ENCODE measurements at places on chromosomes 2 and 18.

- DNase-seq: no peak
Observed at GRCh38 chr2:25497229-25497917, 155.6 kb upstream of the DNMT3A start.

DNA sequence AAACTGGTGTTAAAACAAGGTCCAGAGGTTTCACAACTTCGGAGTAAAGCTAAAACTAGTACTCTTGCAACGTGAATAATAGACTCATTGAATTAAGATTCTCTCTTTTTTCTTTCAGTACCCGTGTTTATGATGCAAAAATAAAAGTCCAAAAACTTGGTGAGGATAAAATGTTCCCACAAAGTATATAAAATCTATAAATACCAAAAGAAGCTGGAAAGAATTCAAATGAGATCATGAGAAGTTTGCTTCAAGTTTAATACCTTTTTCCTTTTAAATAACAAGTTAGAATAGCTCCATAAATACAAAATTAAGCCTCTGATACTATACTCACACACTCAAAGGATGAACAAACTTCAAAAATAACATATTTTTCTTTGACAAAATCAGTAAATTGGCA is 34.0 kb downstream of the METTL4 start:
- DNase-seq: no peak

DNA sequence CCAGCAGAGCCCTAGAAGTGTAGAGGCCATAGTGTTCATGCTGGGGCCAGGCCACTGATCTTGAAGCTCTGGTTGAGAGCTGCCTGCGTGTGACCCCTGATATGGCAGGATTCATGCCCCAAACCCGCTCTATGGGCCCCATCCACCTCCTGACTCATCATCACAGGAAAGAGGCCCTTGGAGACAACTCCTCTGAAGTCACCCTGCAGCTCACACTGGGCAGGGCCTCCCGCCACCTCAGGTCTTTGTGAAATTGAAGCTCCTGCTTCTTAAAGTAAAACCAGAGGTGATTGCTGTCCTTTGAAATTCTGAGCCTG is 12.0 kb upstream of the TUBB6 start:
- DNase-seq: no peak

- no peak for DNase-seq
Observed at GRCh38 chr2:226124548-226125011, 675.0 kb downstream of the IRS1 start.

GRCh38 chr2:119517433-119517832 is 6.8 kb downstream of the SCTR start:
- no peak for DNase-seq
